AG04450 (cell line): ENCODE measurements at places on chromosomes 3 and 15.

DNA sequence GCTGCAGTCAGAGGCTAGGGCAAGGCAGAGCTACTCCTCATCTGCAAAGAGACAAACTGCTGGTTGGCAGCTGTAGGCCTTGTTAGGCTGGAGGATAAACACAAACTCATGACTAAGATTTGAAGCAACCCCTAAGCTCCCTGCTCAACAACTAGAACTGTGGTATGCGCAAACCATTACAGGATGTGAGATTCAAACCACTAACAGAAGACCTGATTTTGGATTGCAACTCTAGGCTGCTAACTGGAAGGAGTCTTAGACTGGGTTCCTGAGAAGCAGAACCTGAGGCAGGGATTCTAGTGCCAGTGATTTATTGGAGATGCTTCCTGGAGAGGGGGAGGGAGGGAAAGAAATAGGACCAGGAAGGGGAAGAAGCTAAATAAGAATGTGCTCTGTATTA is 22.5 kb downstream of the CCR4 start:
- DNase-seq, result peak; percentile 29

DNA sequence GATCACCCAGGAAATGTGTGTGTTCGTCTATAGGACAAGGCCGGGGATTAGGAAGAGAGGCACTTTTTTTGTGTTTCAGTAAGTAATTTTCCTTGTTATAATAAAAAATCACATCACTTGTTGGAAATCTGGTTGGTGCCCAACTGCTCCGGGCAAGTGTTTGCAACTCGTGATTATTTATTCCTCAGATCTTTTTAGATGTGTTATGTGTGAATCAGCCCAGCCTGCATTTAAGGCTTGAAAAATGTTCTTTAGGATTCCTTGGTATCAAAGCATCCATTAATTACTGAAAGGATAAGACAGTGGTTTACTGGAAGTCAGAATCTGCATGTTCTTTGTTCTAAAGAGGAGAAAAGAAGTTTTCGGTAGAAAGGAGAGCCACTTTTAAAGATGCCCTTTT is 345.6 kb downstream of the FEZF2 start:
- DNase-seq, result no peak

DNA sequence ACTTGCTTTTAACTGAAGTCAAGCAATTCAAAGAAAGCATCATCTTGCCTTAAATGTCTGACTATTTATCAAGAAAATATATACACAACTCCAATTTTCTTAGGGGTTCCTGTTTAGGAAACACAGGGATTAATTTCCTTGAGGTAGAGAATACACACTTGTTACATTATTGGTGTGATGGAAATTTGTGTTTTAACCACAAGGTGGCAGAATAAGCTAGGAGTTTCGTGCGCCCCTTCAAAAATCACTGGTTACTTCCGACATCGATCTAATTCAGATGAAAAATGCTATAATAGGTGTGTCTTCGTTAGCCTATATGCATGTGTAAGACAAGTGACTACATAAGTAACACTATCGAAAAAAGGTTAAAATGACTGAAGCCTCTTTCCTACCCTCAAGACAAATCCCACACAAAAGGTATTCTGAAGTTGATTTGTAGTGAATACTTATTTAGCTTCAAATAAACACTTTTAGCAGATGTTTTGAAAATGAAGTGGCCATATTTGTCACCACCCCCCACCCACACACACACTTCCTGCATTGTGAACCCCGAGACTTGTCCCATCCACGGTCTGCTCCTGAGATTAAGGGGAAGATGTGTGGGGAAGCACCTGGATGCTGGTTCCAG is 246.5 kb downstream of the ROBO1 start:
- no peak for DNase-seq

- no peak for DNase-seq
These were observed 40.0 kb downstream of the DNAH1 start for GRCh38 chr3:52356126-52356525.

- DNase-seq, result no peak
These were observed 7.5 kb downstream of the IQSEC1 start for GRCh38 chr3:13065727-13066126.

DNA sequence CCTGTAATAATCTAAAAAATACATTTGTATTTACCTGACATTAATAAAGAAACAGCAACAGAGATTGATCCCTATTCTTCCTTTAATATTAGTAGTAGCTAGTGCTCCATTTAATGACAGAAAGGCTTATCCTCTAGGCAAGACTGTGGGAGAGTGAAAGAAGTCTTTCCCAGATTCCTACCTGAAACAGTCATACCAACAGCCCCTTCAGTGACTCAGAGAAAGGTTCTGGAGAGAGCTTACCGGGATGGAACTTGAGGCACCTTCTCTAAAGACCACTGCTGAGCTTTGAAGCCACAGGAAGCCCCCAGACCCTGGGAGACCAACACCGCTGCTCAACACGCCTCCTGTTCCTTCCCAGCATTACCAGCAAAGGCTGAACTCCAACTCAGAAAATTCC is 66.9 kb upstream of the FGF12 start:
- DNase-seq, result no peak
